ENCODE measurements at places on chromosomes 12 and 14.

DNA sequence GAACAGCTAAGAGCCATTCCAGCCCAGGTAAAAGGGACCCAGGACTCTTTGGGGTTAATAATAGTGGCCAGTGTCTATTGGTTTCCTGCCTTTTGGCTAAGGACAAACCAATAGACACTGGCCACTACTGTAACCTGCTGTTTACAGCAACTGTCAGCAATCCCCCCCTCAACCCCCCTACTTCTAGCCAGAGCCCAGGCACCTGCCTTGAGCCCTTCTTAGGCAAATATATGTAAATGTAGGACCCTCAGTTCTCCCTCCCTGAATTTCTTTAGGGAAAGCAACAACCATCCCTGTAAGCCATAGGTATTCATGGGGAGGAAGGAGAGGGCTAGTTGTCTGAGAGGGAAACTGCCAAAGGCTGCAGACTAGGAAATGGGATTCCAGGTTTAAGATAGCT is 22.3 kb downstream of the HOXC4 start:
- no peak for DNase-seq

- peak; percentile 54 for DNase-seq
Measured at GRCh38 chr14:75648066-75648838, 12.4 kb downstream of the ERG28 start.

GRCh38 chr12:52053536-52054209 is 2.4 kb downstream of the NR4A1 start:
- DNase-seq, result no peak

DNA sequence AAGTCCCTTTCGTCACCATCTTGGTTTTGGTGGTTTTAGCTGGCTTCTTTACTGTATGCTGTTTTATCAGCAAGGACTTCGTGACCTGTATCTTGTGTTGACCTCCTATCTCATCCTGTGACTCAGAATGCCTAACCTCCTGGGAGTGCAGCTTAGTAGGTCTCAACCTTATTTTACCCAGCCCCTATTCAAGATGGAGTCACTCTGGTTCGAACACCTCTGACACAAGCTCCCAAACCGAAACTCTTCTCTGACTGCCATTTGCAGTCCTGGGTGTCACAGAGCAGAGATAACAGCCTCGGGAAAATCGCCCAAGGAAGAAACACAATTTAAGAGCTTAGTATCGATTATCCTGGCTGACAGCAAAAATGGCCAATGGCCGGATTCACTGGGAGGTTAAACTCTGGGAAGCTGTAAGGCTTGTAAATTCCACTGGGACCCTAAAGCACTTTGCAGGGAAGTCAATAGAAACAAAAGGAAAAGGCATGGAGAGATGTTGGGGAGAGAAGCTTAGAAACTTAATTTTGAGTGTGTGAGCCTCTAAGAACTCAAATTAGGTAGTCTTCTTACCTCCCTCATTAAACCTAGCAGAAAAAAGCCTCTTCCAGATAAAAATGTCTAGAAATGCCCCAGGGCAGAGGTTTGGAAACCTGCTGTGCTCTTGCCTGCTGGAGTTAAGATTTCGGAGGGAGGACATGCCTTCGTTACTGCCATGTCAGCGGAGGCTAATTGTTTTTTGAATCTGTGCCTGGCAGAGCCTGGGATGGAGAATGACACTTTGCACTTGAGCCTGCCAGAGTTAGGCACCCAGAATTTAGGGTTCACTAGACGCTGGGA is 56.5 kb upstream of the RPH3A start:
- DNase-seq, result no peak

DNA sequence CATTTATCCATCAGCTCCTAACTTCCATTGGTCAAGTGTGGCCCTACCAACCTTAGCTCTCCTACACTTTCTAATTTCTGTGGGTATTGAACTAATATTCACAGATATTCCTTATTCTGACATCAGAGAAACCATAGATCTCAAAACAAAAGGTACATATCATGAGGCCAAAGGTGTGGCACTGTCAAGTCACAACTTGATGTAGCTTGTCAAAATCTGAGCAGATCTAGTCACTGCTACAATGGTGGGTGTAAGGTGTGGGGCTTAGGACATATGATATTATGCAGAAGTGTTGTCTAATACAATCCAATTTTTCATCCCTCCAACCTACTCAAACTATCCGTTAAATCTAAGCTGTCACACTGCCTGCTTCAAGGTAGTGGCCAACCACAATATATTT is 114.0 kb upstream of the FAR2 start:
- no peak for DNase-seq

DNA sequence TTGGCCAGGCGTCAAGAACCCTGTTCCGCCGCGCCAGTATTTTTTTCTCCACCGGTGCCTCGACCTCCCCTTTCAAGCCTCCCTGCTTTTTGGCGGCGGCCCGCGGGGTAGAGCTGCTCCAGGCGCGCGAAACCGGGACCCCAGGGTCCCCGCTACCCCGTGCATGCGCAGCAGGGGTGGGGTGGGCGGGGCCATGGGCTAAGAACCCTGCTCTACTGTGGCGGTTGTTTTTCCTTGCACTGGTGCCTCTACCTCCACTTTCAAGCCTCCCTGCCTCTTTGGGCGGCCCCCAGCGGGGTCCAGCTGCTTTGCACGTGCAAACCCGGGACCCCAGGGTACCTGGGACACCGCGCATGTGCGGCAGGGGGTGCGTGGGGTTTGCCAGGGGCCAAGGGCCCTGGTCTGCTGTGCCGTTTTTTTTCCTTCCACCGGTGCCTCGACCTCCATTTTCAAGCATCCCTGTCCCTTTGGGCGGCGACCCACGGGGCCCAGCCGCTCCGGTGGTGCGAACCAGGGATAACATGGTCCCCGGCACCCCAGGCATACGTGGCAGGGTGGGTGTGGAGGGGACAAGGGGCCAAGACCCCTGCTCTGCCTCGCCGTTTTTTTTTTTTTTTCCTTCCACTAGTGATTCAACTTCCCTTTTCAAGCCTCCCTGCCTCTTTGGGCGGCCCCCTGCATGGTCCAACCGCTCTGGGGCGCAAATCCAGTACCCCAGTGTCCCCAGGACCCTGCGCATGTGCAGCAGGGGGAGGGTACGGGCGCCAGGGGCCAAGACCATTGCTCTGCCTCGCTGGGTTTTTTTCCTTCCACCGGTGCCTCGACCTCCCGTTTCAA is 326.8 kb downstream of the ALG10 start:
- no peak for DNase-seq

GRCh38 chr14:68741839-68742470 is 50.9 kb downstream of the ZFP36L1 start:
- DNase-seq, result no peak

DNA sequence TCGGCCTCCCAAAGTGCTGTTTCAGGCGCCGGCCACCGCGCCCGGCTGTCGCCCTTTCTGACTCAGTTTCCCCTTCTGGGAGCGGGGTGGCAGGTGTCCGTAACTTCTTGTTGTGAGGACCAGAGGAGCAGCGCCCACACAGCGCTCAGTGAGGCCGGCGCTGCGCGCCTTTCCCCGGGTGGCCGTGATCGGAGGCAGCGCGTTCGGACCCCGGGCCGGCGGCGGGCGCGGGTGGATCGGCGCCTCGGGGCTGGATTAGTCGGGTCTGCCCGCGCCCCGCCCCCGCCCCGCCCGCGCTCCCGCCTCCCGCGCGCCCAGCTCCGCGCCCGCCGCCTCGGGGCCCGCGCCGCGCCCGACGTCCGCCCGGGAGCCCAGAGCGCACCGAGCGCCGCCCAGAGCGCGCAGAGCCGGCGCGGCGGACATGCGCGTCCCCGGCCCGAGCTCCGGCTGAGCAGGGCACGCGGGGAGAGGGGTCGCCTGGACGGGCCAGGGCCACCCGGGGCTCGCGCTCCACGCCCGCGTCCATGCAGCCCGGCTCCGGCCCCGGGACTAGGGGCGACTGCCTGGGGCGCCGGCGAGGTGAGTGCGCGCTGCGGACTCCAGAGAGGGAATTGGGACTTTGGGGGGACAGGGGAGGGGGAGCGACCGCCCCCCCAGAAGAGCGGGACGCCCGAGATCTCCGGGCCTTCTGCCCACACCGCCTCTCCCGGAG is 50.6 kb downstream of the LRCOL1 start:
- DNase-seq, result peak; percentile 64

GRCh38 chr12:22271023-22271422 is 63.5 kb downstream of the ST8SIA1 start:
- no peak for DNase-seq

DNA sequence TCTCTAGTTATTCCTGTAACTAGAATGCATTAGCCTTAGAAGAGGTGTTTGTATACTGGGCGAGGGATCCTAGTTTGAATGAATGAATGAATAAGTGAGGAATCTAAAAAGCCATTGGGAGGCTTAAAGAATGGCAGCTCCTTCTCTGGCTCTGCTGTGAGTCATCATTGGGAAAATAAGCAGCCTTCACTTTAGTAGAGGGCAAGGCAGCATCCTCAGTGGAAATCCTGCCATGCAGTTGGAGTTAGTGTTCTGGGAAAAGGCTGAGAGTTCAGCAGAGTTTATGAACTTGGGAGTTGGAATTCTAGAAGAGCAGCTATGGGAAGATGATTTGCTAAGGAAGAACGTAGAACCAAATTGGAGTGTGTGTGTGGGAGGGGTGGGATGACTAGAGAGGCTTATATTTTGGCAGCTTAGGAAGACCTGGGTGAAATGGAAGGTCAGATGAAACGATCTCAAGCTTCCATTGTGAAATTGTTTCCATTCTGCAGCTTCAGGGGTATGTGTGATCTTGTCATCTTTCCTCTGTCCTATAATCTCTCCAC is 120.8 kb downstream of the PTCSC3 start:
- no peak for DNase-seq

DNA sequence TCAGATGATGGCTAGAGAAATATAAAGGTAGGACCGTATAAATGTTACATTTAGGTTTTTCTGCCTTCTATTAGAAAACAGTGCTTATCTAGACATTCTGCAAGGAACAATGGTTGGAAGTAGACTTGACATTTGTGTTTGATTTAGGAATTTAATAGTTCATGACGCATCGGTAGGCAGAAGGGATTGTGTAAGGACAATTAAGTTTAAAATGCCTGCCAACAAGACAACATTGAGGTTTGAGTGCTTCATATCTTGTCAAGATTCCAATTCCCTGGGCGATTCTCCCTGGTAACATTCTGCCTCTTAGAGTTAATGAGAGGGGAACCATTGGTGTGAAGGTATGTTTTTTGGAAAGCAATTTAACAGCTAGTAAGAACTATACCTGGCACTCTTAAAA is 186.8 kb upstream of the RBM19 start:
- no peak for DNase-seq

GRCh38 chr12:27999521-27999920 is 27.0 kb upstream of the PTHLH start:
- DNase-seq, result no peak

DNA sequence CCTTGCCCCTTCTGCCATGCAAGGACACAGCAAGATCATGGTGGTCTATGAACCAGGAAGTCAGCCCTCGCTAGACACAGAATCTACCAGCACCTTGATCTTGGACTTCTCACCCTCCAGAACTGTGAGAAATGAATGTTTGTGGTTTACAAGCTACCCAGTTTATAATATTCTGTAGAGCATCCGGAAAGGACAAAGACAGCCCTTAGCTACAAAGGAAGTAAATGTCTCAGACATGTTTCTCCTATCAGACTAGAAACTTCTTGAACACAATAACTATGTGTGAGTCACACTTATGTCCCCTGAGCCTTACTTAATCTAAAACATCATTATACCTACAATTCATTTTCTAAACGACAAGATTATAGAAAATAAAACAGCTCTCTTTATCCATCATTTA is 176.7 kb downstream of the KLHL28 start:
- no peak for DNase-seq

DNA sequence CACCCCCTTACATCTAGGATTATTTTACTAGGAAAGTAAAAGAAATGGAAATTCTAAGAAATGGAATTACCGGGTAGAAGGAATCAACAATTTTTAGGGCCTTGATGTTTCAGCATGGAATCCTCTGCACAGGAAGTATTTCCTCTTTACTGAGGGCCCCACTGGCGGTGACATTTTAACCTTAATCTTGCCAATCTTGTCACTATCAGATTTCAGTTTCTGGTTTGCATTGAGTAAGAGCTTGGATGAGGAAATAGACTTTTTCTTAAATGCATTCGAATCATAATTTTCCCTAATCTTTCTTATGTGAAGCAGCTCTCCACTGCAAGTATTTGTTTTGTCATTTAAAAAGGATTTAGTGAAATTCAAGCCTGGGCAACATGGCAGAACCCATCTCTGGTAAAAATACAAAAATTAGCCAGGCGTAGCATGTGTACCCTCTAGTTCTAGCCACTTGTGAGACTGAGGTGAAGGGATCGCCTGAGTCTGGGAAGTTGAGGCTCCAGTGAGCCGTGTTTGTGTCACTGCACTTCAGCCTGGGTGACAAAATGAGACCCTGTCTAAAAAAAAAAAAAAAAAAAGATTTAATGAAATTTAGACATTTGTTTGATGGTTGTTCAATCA is 40.7 kb downstream of the TPCN1 start:
- DNase-seq, result no peak

- DNase-seq, result no peak
Measured at GRCh38 chr12:17352164-17352563, 737.8 kb downstream of the RERGL start.

DNA sequence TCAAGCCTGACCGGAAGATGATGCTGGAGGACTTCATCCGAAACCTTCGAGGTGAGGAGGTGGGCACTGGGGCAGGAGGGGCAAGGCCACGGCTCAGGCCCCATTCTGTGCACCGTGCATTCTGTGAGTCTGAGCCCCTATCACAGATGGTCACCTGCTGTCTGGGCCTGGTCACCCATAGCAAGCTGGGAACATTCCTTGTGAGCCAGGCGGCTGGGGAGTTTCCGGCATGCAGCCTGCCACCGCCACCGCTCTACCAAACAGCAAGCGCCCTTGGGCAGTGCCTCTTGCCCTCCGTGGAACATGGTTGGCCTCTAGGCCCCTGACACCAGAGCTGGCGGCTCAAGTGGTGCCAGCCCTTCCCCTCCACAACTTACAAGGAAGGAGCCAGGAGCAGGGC is 56.3 kb downstream of the SLC6A12 start:
- DNase-seq, result no peak

DNA sequence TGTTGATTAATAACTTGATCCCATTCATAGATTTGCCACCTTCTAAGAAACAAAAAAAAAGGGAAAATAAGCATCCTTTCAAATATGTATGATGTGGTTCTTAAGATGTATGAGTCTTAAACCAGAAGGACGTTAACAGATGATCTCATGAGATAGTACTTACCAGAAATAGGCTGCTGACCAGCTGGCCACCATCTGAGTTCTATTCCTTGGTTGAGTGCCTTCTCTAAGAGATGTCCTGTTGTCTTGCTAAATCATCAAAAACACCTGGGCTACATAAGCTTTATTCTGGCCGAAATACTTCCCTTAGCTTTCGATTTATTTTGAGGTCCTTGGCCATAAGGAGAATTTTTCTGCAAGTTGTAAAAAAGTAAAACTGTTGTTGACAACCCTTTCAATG is 55.6 kb downstream of the GPR65 start:
- no peak for DNase-seq
